ENCODE measurements at places on chromosomes 1 and 21. TPM values are rescaled to one million over a fixed set of nuclear protein-coding genes. Genes with fewer than 3 reads are reported as not detected.

GRCh38 chr1:221858818-221859611 lies 117.1 kb upstream of the DUSP10 start:
- H3K36me3 ChIP-seq, result no peaks in the 10 kb centered on the region
- DNase-seq, result no peak
- H3K27ac ChIP-seq, result no peak overlapping the region
- H3K4me3 ChIP-seq, result no peak overlapping the region
- H3K27me3 ChIP-seq, result no peaks in the 10 kb centered on the region

DNA sequence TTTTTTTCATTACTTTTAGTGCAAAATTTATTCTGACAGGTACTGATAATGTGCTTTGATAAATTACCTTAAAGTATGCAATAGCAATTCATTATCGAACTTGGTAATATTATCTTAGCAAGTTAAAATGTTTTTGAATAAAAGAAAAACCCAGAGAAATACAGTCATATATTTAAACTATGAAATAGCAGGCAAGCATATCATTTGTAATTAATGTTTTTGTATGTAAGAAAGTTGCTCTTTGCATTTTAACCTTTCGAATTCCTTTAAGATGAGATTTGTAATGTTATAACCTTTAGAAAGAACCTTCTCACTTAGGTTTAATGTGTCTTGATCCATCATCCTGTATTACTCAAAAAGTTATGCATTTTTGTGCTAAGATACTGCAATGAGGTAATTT lies 585.6 kb downstream of the PTBP2 start:
- H3K27ac ChIP-seq, result no peak overlapping the region
- no peak overlapping the region for H3K4me3 ChIP-seq
- no peaks in the 10 kb centered on the region for H3K4me1 ChIP-seq
- no peaks in the 10 kb centered on the region for H3K27me3 ChIP-seq
- no peaks in the 10 kb centered on the region for H3K36me3 ChIP-seq
- DNase-seq, result no peak

- H3K4me1 ChIP-seq, result no peaks in the 10 kb centered on the region
- no peak overlapping the region for H3K27ac ChIP-seq
Measured at GRCh38 chr1:202323731-202324130, 18.0 kb downstream of the UBE2T start.

Gene TAS1R1
- not detected for total RNA-seq

DNA sequence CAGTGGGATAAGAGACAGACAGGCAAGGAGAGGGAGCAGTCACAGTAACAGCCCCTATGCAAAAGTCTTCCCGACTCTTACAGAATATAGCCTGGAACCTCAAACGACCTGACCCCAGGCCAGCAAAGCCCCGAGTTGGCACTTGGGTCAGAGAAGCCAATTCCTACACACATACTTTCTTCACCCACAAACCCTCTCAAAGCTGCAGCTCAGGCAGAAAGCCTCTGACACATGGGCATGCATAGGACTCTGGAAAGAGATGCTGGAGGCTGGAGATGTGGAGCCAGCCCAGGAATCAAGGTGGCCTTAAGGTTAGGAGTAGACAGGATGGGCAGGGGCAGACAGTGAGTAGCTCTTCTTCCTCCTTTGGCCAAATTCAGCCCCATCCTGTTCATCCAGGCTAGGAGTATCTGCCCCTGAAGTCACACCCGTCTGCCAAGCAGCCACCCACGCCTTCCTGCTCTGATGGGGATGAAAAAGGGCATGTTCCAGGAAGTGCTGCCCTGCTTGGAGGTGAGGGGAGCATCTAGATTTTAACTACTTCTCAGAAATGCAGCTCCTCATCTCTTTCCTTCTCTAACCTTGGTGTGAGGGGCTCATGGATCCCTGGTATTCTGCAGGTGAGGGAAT lies 7.8 kb downstream of the SLC41A1 start:
- H3K36me3 ChIP-seq, result peaks cover 5% of the 10 kb centered on the region
- DNase-seq, result no peak
- H3K27me3 ChIP-seq, result no peaks in the 10 kb centered on the region
- no peak overlapping the region for H3K4me3 ChIP-seq

GRCh38 chr1:169491845-169492281 lies 6.1 kb upstream of the SLC19A2 start:
- peaks cover 8% of the 10 kb centered on the region for H3K4me1 ChIP-seq
- no peak overlapping the region for H3K4me3 ChIP-seq
- no peak overlapping the region for H3K27ac ChIP-seq
- H3K27me3 ChIP-seq, result no peaks in the 10 kb centered on the region

DNA sequence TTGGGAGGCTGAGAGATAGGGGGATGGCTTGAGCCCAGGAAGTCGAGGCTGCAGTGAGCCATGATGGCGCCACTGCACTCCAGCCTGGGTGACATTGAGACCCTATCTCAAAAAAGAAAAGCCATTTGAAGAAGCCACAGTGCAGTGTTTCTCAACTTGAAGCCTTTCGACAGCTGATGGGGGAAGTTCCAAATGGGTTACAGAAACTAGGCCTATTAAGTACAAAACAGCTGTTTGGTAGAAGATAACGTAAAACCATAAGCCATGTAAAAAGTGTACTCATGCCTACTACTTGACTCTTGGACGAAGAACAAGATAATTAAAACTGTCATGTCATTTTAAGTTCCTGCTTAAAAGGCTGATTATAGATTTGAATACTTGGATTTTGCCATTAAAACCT lies 16.6 kb downstream of the COPA start:
- peaks cover 78% of the 10 kb centered on the region for H3K36me3 ChIP-seq
- no peak overlapping the region for H3K27ac ChIP-seq
- H3K4me1 ChIP-seq, result no peaks in the 10 kb centered on the region
- H3K4me3 ChIP-seq, result no peak overlapping the region

Gene PCSK9
- total RNA-seq, result not detected

DNA sequence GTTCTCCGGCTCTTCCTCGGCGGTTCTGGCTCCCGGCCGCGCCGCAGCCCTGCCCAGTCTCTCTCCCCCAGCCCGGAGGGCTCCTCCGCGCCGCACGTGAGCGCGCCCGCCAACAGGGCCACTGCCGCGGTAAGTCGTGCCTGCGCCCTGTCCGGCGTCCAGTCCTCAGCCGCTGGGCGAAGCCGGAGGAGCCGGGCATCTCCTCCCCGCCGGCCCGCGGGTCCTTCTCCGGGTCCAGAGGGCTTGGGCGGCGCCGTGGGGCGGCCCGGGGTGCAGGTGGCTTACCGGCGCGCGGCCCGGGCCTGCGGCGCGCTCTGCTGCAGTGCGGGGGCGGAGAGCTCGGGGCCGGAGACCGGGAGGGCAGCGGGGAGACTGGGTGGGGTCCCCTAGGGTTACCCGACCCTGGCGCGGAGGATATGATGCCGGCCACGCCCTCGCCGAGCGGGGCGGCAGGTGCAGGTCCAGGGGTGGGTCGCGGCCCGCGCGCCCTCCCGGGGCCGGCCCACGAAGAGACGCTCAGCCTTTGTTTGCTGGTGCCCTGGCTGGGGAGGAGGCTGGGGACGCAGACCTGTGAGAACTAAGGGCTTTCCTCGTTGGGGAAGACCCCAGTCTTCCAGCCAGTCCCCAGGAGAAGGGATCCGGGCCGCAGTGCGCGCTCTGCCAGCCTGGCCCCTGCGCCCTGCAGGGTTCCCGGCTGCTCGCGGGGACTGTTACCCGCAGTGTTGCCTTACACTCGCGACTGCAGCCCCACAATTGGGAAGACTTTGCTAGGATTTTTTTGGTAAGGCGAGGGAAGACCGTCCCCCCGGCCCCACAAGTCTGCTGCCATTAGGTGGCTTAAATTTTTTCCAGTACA lies at the start of gene DOP1B:
DOP1B (plus strand) TSS at position 10 of the 856 bp plus-strand sequence. CDS start 7,910 bp downstream, outside the sequence.
- DNase-seq, result peak; percentile 8
- H3K36me3 ChIP-seq, result no peaks in the 10 kb centered on the region
- peak within 1 kb of the TSS; percentile 92 for H3K27ac ChIP-seq
- H3K4me3 ChIP-seq, result peak within 1 kb of the TSS; percentile 86

- H3K27ac ChIP-seq, result peak overlapping the region; percentile 74
- H3K36me3 ChIP-seq, result no peaks in the 10 kb centered on the region
- DNase-seq, result no peak
- no peak overlapping the region for H3K4me3 ChIP-seq
Measured at GRCh38 chr1:102103646-102104045, 106.9 kb upstream of the OLFM3 start.

DNA sequence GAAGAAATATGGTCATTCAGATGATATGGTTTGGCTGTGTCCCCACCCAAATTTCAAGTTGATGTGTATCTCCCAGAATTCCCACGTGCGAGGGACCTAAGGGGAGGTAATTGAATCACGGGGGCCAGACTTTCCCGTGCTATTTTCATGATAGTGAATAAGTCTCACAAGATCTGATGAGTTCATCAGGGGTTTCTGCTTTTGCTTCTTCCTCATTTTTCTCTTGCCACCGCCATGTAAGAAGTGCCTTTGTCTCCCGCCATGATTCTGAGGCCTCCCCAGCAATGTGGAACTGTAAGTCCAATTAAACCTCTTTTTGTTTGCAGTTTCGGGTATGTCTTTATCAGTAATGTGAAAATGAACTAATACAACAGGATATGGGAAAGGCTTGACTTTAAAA lies 1.4 kb upstream of the DPM3 start:
- no peak overlapping the region for H3K4me3 ChIP-seq
- no peak overlapping the region for H3K27ac ChIP-seq
- H3K4me1 ChIP-seq, result peaks cover 19% of the 10 kb centered on the region
- DNase-seq, result no peak

- H3K27ac ChIP-seq, result no peak overlapping the region
- no peaks in the 10 kb centered on the region for H3K27me3 ChIP-seq
- H3K4me1 ChIP-seq, result no peaks in the 10 kb centered on the region
- no peak overlapping the region for H3K4me3 ChIP-seq
- no peaks in the 10 kb centered on the region for H3K36me3 ChIP-seq
Measured at GRCh38 chr21:38965910-38966504, 160.3 kb downstream of the ETS2 start.

Gene STMN1
- 13.7 TPM for total RNA-seq

Gene DISC1
- total RNA-seq, result 9.5 TPM

GRCh38 chr1:187229496-187229895 lies 400.7 kb downstream of the PLA2G4A start:
- H3K4me1 ChIP-seq, result no peaks in the 10 kb centered on the region
- no peak overlapping the region for H3K4me3 ChIP-seq
- H3K27me3 ChIP-seq, result no peaks in the 10 kb centered on the region
- H3K36me3 ChIP-seq, result no peaks in the 10 kb centered on the region
- no peak overlapping the region for H3K27ac ChIP-seq

Gene TSHB
- not detected for total RNA-seq

Gene APCS
- total RNA-seq, result not detected

DNA sequence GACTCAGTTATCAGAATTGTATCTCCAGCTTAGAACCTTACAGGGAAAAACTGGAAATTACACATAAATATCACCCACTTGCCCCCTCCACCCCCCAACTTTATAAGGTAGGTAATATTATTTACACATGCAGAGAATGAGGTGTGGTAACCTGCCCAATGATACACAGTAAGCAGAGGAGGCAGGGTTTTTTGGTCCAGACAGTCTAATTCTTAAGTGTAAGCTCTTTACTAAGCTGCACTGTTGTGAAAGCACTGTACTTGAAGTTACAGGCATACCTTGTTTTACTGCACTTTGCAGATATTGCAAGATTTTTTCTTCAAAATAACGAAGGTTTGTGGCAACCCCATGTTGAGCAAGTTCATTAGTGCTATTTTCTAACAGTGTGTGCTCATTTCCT lies 24.8 kb upstream of the MYOCOS start:
- peaks cover 5% of the 10 kb centered on the region for H3K4me1 ChIP-seq
- peaks cover 3% of the 10 kb centered on the region for H3K36me3 ChIP-seq
- H3K4me3 ChIP-seq, result no peak overlapping the region
- no peak overlapping the region for H3K27ac ChIP-seq
- H3K27me3 ChIP-seq, result no peaks in the 10 kb centered on the region

Gene ZSWIM5
- total RNA-seq, result 15.4 TPM

DNA sequence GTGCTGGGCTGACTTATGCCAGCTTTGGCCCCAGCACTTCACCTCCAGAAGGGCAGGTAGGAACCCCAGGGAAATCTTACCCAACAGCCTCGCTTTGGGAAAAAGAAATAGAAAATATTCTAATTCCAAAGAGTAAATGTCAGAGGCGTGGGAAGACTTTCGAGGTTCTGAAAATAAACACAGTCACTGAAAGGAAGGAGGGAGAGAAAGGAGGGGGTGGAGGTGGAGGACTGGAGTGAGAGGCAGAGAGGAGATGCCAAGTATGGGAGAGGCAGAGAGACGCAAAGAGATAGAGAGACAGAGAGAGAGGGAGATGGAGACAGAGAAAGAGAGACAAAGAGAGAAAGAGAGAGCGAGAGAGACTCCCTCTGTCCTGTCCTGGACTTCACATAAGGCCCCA lies 395.0 kb downstream of the PTPRU start:
- no peaks in the 10 kb centered on the region for H3K36me3 ChIP-seq
- no peaks in the 10 kb centered on the region for H3K4me1 ChIP-seq
- H3K27ac ChIP-seq, result no peak overlapping the region
- no peaks in the 10 kb centered on the region for H3K27me3 ChIP-seq
- DNase-seq, result no peak
- no peak overlapping the region for H3K4me3 ChIP-seq

Gene TAS1R2
- not detected for total RNA-seq

DNA sequence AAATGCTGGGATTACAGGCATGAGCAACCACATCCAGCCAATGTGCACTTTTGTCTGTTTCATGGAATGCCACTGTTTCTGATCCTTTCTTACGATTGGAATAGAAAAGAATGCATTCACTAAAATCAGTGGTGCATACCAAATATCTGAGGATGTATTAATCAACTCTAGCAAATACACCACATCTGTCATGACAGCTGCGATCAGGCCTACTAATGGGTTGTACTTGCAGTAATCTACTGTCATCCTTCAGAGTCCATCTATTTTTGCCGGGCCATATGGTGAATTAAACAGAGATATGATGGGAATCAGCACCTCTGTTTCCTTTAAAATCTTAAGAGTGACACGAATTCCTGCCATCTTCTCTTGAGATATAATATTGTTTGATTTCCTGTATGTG lies 8.5 kb upstream of the USP1 start:
- no peaks in the 10 kb centered on the region for H3K27me3 ChIP-seq
- H3K36me3 ChIP-seq, result no peaks in the 10 kb centered on the region
- no peak overlapping the region for H3K4me3 ChIP-seq
- no peak overlapping the region for H3K27ac ChIP-seq
- no peak for DNase-seq

DNA sequence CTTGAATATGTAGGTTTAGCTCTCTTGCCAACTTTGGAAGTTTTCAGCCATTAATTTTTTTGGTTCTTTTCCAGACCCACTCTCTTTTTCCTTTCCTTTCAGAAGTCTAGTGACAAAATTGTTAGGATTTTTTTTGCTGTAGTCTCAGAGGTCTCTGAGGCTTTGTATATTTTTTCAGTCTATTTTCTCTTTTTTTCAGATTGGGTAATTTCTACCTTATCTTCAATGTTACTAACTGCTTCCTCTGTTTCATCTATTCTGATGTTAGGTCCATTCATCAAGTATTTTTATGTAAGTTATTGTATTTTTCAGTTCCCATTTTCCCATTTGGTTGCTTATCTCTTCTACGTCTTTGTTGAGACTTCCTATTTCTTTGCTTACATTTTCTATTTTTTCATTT lies 15.7 kb downstream of the RGS2 start:
- no peak overlapping the region for H3K27ac ChIP-seq
- no peak overlapping the region for H3K4me3 ChIP-seq
- no peak for DNase-seq
- H3K4me1 ChIP-seq, result no peaks in the 10 kb centered on the region
- H3K36me3 ChIP-seq, result no peaks in the 10 kb centered on the region

Gene GJA8
- total RNA-seq, result not detected

Gene SPATA21
- not detected for total RNA-seq

- no peaks in the 10 kb centered on the region for H3K27me3 ChIP-seq
- peaks cover 16% of the 10 kb centered on the region for H3K4me1 ChIP-seq
- DNase-seq, result no peak
- H3K27ac ChIP-seq, result no peak overlapping the region
- H3K36me3 ChIP-seq, result peaks cover 21% of the 10 kb centered on the region
- no peak overlapping the region for H3K4me3 ChIP-seq
Measured at GRCh38 chr1:119626841-119627240, 21.2 kb downstream of the ZNF697 start.

Gene S100A7
- not detected for total RNA-seq

GRCh38 chr1:210394281-210394821 lies 65.6 kb downstream of the HHAT start:
- H3K27me3 ChIP-seq, result no peaks in the 10 kb centered on the region
- H3K36me3 ChIP-seq, result no peaks in the 10 kb centered on the region
- no peak overlapping the region for H3K27ac ChIP-seq
- no peaks in the 10 kb centered on the region for H3K4me1 ChIP-seq

Measured in thyroid gland (tissue), 4 donors.